ENCODE measurements at places on chromosomes 6 and 20.

- DNase-seq, result no peak
These were observed 105.9 kb downstream of the CDKAL1 start for GRCh38 chr6:20640181-20640580.

GRCh38 chr6:125471667-125472066 is 169.9 kb upstream of the HDDC2 start:
- no peak for DNase-seq

DNA sequence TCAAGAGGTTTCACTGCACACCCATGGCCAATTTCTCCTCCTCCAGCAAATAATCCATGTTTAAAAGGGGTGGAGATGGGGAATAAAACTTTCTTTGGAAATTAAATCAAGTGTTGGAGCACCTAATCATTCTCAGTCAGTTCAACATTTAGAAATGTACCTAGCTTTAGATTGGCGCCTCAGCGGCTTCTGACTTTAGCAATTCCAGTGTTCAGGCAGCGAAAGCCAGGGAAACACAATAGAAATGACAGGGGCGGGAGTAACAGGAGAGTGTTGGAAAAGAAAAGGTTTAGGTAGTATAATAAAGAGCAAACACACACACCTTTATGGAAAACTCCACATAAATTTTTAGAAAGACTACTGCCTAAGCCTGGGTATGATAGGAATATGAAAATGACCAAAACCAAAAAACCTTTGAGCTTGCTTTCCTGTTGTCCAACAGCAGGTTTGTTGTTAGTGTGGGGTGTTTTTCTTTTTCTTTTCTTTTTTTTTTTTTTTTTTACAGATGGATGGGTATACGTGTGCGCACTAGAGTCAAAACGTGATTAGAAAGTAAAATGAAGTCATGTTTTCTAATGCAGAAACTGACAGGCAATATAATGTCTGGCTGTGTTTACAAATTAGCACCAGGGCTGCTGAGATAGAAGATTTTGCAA is 7.7 kb downstream of the TFAP2A start:
- no peak for DNase-seq

DNA sequence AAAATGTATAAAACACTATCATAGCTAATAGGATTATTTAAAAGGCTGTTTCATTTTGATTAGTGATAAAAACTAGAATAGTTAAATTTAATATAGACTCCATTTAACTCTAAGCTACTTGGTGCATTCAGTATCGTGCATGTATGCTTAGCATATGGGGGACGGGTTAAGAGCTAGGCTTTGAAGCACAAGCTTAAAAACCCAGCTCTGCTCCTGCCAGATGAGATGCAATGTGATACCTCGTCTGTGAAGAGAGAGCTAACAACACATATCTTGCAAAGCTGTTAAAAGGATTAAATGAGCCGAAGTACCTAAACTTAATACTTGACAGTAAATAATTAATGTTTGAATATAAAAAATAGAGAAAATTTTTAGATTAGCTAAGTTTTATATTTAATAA is 42.2 kb downstream of the DTNBP1 start:
- DNase-seq, result no peak
